Stimulated activated CD4-positive, alpha-beta T cell treated with anti-CD3 and anti-CD28 coated beads, TNF-alpha, amount 100 ng/mL, for 24 hours (primary cell): ENCODE measurements at places on chromosomes 1 and 21.

- no peak for DNase-seq
Observed at GRCh38 chr1:187691439-187691838, 862.7 kb downstream of the PLA2G4A start.

DNA sequence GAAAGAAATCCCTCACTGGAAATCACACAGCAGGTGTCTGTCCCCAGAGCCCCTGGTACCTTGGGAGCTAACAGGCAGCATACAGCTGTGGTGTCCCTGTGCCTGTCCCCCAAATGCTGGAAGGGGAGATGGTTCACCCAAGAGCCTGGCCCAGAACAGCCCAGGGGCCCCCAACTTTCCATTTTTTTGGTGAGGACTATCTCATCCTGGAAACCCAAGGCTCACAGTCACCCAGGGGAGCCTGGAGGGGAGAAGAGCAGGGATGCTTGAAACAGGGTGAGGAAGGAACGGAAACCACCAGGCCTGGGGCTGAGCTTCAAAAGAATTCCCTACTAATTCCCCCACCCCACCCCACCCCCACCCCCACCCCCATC, 3.6 kb downstream of the SDC3 start:
- DNase-seq = no peak

DNA sequence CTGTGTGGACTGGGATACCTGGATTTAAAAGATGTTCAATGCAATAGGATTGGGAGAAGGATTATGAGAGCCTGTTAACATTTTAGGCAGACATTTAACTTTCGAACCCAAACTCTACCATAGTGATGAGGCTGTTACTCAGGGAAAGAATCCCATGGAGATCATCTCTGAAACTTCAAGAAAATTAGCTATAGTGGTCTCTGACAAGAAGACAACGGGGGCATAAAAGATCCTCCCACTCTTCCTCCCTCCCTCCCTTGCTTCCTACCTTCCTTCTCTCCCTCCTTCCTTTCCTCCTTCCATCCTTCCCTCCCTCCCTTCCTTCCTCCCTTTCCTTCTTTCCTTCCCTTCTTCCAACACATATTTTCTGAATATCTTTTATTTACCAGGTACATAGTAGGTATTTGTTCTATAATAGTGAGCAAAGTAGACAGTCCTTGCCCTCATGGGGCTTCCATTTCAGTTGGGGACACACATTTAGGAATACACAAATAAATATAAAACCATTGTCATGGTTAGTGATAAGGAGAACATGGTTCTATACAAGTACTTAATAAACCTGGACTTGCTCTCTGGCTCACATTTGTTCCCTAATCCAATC, 143.2 kb downstream of the ATP6V1G3 start:
- no peak for DNase-seq

GRCh38 chr21:37870221-37870620, 46.0 kb downstream of the KCNJ6 start:
- DNase-seq = no peak

GRCh38 chr1:169486281-169487051, 722 bp upstream of the SLC19A2 start:
- DNase-seq = no peak

GRCh38 chr1:163596541-163597258, 274.9 kb downstream of the NUF2 start:
- DNase-seq = no peak

GRCh38 chr1:85992791-85993190, 163.8 kb downstream of the COL24A1 start:
- no peak for DNase-seq

DNA sequence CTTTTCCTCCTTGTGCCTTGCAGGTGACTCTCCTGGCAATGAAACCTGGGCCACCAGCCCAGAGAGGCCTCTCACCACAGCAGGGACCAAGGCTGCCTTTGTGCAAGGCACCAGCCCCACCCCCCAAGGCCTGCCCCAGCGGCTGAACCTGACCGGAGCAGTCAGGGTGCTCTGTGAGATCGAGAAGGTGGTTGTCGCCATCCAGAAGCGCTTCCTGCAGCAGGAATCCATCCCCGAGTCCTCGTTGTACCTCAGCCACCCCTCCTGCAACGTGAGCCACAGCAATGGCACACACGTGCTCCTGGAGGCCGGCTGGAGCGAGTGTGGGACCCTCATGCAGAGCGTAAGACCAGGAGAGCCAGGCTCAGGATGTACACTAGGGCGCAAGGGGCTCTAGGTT, 51.7 kb downstream of the UMODL1 start:
- no peak for DNase-seq

DNA sequence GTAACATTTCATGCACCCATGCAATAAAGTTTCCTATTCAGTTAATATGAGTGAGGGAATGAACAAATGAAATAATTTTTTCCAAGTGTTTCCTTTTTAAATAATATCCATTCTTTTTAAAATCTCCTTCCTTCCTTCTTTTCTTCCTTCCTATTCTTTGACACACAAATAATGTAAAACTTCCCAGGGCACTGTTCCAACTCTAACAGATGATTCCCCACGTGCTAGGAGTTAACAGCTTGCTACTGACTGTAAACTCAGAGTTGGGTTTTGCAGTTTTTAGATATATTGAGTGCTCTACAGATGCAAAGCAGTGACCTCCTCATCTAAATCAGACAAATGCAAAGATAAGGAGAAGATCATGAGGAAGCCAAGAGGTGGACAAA, 54.0 kb upstream of the POU2F1 start:
- DNase-seq = no peak

GRCh38 chr21:35134309-35134708, 85.2 kb upstream of the RUNX1 start:
- DNase-seq = no peak

DNA sequence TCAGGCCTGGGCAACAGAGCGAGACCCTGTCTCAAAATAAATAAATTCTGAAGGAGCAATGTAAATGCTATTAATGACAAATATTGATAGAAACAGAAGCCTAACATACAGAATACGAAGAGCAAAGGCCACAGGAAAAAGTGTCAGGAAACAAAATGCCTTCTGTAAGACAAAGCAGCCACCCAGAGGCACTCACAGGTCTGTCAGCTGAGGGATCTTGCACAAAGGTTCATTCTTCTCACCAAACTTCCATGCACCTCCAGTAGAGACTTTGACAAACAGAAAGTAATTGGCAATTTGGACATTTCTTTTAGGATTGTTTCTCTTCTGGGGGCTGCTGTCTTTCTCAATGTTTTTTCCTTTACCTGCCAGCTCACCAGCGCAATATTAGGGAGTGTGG, 1.2 kb upstream of the ALDH9A1 start:
- no peak for DNase-seq

GRCh38 chr21:14863745-14864210, 201.0 kb downstream of the NRIP1 start:
- no peak for DNase-seq

DNA sequence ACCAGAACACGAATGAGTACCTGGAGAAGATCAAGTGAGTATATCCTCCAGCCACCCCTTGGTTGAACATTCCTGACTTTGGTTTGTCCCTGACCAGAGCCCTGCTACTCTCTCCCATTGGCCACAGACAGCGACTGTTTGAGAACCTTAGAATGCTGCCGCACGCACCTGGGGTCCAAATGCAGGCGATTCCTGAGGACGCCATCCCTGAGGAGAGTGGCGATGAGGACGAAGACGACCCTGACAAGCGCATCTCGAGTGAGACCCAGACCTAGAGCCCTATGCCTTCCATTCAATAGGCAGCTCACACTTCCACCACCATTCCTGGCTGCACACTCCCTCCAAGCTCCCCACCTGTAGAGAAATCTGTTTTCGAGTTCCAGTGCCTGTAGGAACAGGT, 4.5 kb downstream of the MARCKSL1 start:
- DNase-seq = no peak

- DNase-seq = no peak
Observed at GRCh38 chr21:39065917-39066316, 117.3 kb downstream of the PSMG1 start.

- DNase-seq = no peak
Observed at GRCh38 chr1:16244650-16245285, 7.8 kb upstream of the CPLANE2 start.

- DNase-seq = no peak
Observed at GRCh38 chr1:236113324-236114032, 28.9 kb upstream of the GPR137B start.

DNA sequence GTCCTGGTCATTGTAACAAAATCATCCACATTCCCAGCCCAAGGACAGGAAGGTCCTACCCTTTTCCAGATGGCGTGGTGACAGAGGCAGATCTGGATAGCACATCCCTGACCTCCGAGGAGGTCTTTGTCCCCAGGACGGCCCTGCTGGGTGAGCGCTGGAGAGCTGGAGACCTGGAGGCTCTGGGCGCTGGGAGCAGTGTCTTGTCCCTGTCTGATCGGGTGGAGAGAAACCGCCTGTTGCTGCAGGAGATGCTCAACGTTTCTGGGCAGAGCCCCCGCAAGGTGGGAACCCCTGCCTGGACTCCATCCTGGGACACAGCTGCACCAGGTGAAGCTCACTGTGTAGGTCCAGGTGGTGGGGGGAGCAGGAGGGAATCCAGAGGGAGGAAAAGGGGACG, 4.1 kb downstream of the KIAA1614 start:
- DNase-seq = no peak

DNA sequence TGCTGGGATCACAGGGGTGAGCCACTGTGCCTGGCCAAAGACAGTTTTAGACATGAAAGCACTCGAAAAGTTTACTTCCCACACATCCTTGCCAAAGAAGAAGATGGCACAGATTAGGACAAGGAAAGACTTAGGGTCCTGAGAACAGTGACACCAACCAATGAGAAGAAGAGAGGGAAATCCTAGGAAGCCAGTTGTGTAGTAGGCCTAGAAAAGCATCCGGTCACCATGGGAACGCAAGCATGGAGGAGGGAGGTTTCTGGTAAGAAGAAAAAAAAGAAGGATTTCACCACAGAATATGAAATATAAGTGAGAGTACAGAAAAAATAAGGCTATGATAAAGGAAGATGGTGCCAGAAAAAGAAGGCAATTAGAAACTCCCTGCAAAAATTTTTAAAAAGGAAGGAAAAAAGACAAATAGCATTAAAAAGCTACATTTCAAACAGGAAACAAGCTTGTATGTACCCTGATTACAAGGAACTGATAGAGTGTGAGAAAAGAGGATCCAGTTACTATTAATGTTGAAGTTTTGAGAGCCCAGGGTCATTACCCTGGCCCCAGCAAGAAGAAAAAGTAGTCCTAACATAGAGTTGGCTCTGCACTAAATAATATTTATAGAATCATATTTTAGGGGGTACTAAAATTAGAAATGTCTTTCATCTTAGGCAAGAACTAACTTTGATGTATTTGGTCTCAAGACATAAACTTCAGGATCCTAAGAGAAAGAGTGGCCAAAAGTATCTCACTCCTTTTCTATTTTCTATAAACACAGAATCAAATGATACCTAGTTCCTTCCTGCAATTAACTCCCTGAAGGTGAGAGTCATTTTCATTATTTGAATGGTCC, 16.1 kb downstream of the DIPK1A start:
- DNase-seq = no peak

- DNase-seq = no peak
Observed at GRCh38 chr1:85585799-85586198, 5.2 kb downstream of the CCN1 start.

DNA sequence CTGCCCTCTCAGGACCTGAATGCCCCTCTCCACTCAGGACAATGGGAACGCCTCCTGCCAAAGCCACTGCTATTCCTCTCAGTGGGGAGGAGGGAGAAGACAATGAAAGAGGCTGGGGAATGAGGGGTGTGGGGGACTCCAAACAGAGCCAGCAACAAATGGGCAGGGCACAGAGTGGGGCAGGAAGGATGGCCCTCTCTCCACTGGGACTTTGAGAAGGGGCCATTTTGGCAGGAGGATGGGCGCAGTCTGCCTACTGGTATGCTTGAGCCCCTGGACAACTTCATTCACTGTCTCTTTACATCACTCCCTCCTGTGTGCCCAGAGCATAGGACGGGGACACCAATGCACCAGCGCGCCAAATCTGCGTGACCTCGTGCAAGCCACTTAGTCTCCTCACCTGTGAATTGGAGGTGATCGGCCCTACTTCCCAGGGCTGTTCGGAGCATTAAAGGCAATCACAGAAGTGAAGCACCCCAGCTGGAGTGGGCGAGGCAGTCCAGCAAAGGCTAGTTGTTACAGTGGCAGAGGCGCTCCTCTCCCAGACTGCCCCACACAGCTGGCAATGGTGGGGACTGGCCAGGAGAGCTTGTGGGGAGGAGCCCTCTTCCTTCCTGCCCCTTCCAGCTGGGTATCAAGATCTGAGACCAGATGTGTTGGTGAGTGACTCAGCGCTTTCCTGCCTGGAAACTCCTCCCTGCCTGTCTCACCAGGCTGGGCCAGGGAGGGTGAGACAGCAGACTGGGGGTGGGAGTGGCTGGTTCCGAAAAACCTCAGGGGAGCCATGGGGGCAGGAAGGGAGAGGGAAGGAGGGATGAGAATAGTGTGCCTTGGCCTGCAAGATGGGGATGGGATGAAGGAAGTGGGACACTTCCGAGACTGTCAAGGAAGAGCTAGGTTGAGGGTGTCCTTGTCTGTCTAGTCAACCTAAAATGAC, 22.4 kb upstream of the SYNC start:
- no peak for DNase-seq

DNA sequence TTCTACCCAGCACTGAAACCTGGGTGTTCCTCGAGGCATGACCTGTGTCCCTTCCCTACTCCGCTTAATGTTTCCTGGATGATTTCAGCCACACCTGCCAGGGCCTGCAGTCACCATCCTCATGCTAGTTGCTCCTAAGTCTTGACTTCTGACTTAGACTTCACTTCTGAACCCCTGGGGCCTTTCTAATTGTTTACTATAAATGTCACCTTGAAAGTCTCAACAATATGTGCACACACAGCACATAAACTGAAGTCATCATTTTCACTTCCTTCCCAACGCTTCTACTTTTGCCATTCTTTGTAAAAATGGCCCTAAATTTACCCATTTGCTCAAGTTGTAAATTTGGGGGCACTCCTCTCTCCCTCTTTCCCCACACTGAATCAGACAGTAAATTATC, 141.1 kb downstream of the DYRK1A start:
- DNase-seq = no peak

- DNase-seq = no peak
Observed at GRCh38 chr1:232305050-232305449, 324.9 kb downstream of the SIPA1L2 start.

DNA sequence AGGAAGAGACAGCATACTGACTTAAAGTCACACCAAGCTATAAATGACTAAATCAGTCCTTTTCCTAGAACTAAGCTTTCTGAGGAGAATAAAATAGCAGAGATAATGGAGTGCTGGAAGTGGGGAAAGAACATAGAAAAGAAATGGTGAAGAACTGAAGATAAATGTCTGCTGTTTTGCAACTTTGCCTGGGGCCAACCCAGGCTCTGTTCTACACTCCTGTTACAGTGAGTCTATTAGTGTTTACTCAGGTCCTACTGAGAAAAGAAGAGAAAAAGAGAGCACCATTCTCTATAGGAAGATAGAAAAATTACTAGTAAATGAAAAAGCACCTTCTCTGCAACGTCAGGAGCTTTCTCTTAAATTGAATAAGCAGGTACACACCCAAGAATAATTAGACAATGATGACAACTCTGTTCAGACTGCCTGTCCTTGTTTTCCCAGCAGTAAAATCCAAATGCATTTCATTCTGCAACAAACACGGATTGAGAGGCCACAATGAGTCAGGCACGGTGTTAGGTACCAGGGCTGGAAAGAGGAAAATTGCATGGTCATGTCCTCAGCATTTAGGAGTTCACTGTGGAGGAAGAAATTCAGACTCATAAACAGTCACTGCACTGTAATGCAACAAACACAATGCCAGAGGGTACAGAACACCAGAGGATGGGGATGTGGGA, 139.4 kb upstream of the CAMK1G start:
- no peak for DNase-seq

GRCh38 chr1:7043719-7044535, 258.7 kb downstream of the CAMTA1 start:
- no peak for DNase-seq
